ENCODE measurements at places on chromosomes 6 and 20.

- DNase-seq = no peak
These were observed 247.0 kb upstream of the KCNQ5 start for GRCh38 chr6:72374857-72375256.

- no peak for DNase-seq
These were observed 63.9 kb upstream of the MOCS1 start for GRCh38 chr6:39998126-39998525.

GRCh38 chr6:155165029-155165710 lies 98.6 kb upstream of the CLDN20 start:
- DNase-seq = no peak

DNA sequence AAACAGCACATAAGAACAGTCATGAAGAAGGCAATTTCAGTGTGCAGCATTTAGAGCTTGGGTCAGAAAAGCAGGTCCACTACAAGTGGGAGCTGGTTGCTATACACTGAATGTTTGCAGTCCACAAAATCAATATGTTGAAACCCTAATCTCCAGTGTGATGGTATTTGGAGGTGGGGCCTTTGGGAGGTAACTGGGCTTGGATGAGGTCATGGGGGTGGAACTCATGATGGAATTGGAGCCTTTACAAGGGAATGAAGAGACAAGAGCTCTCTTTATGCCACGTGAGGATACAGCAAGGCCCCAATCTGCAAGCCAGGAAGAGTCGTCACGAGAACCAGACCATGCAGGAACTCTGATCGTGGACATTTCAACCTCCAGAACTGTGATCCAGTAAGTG lies 216.7 kb upstream of the SLC35B3 start:
- no peak for DNase-seq

GRCh38 chr6:141874930-141875602 lies 257.7 kb upstream of the GJE1 start:
- DNase-seq = no peak

DNA sequence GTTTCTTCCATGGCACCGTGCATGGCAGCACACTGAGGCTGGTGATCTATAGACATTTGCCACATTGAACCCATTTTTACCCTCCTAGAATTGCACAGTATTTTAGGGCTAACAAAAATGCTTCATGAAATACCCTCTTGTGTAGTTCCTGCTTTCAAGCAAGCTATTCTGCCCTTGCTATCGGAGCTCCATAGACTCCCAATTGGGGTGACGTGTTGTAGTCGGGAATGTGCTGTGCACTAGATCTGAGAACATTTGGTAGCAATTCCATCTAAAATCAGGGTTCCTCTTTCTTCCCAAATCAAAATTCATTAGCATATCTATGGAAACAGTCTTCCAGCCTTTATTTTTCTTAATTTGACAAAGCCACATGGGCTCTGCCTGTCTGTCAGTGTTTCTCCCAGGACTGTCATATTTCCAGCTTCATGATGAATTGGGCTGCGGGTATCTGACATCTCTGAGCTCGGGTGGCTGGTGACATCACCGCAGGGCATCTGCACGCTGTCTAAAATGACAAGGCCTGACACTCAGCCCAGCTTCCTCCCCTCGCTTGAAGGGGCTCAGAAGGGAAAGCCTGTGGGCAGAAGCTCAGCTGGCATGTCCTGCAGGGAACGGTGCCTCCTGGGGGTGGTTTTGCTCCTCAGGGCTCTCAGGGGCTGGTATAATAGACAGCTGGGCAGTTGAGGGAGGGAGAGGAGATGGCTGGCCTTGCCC lies 406.4 kb downstream of the QKI start:
- no peak for DNase-seq

- DNase-seq = no peak
These were observed 13.9 kb downstream of the MYL9 start for GRCh38 chr20:36555248-36555647.

DNA sequence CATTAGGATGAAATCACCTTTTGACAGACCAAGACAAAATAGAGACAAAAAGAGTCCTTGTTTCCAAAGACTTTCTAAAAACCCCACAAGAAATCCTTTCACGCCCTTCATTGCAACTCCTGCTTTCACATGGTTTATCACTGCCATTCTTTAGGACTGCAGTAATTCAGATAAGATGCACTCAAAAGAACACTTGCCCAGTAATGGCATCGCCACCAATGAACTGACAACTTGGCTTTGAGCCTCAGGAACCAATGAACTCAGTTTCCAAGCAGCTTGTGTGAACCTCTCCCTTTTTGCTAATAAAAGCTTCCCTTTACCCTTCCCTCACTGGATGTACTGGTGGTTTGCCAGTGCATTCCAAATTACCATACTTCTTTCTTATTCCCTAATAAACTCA lies 21.8 kb downstream of the OSTM1 start:
- DNase-seq = no peak

DNA sequence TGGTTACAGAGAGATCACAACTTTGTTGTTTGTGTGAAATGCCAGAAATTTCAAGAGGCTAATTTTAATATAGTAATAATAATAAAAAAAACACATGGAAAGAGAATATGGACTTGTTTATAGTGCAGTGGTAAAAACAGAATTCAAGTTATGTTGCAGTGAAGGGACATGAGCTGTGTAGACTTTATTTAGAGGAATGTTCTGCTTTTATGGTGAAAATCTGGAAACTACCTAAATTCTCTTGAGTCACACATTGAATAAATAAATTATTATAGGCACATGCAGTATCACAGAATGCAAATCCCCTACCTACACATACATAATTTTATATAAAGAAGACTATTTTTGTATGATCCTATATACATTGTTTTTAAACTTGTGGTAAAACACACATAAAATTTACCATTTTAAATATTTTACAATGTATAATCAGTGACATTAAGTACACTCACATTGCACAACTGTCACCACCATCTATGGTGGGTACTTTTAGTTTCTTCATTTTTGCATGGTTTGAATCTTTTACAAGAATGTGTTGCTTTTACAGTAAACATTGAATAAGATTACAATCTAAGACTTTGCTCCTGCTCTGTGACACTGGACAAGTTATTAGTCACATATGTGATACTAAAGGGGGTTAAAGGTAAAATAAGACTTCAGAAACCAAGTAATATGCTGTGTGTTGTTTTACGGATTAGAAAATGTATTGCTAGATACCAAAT lies 107.4 kb downstream of the B3GAT2 start:
- no peak for DNase-seq

DNA sequence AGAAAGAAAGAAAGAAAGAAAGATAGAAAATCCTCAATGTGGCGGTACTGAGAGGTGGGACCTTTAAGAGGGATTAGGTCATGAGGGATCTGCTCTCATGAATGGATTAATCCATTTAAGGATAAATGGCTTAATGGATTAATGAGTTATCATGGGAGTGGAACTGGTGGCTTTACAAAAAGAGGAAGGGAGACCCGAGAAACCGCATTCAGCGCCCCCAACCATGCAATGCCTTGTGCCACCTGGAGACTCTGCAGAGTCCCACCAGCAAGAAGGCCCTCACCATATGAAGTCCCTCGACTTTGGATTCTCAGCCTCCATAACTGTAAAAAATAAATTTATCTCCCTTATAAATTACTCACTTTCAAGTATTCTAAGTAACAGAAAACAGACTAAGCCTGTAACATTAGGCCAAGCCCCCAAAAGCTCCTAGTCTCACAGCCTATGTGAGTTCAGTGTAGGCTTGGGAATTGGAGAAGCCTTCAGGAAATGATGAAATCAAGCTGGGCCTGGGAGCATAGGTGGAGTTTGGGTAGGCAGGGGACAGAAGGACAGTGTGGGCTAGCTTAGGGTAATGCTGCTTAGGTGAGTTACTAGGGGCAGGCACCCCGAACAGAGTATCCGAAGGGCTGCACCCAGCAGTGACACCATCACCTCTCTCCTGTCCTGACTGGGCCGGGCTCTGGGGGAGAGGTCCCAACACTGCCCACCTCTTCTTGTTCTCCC lies 36.2 kb upstream of the RNF24 start:
- no peak for DNase-seq

GRCh38 chr6:53189554-53189953 lies 40.9 kb upstream of the GCM1 start:
- DNase-seq = no peak

- DNase-seq = no peak
These were observed 81.5 kb upstream of the BCLAF1 start for GRCh38 chr6:136370988-136371728.

- no peak for DNase-seq
These were observed 157.9 kb downstream of the KIF16B start for GRCh38 chr20:16415071-16416053.

- DNase-seq = no peak
These were observed 216.9 kb downstream of the GMDS start for GRCh38 chr6:2028457-2029038.

DNA sequence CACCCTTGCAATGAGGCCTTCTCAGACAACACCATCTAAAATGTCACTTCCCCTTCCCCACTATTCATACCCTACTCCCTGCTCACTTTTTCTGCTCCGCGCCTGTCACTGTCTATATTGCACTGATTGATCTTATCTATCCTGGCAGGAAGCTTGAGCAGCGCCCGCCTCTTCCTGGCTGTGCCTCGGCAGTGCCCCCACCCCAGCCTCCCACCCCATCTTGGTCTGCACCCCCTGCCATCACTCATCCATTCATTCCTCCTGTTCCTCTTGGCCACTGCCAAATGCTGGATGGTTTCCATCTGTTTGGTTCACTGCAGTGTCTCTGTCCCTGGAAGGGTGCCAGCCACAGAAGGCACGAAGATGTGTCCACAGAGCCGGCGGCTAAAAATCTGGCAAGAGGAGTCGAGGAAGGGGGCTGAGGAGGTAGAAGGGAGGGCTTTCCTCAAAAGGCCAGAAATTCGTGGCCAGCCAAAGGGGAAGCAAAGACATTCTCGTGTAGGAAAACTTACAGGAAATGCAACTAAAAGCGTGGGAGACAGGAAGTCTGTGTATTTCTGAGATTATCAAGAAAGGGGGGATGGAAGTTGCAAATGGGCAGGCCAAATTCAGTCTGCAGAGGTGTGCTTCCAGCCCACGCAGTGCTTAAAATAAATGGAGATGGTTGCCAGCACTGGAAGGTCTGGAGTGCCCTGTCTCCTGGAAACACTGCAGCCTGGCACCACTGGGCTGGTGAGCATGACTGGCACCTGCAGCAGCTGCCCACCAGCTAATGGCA lies 27.6 kb downstream of the SYNJ2 start:
- no peak for DNase-seq
